Large intestine (tissue), 12 donors: ENCODE measurements at places on chromosomes 6 and 20.

GRCh38 chr6:44800171-44800783 lies 412.8 kb downstream of the CDC5L start:
- DNase-seq = peak; percentile 53

GRCh38 chr6:10122164-10122563 lies 292.7 kb downstream of the TFAP2A start:
- DNase-seq = no peak

DNA sequence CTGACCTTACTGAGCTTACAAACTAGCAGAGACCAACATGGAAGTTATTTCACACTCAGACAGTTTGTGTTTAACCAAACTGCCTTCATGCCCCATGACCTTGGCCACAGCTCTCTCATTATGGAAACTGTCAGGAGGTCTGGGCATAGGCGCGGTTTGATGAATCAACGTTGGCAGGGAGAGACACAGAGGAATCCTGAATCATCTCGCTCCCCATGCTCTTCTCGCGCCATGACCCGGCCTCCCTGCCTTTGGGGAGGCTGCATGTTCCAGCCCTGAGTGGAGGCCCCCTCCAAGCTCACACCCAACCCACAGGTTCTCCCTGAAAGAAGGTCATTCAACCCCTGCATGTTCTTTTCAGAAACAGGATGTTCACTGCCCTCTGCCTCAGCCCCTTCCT lies 15.9 kb upstream of the GDAP1L1 start:
- DNase-seq = no peak

DNA sequence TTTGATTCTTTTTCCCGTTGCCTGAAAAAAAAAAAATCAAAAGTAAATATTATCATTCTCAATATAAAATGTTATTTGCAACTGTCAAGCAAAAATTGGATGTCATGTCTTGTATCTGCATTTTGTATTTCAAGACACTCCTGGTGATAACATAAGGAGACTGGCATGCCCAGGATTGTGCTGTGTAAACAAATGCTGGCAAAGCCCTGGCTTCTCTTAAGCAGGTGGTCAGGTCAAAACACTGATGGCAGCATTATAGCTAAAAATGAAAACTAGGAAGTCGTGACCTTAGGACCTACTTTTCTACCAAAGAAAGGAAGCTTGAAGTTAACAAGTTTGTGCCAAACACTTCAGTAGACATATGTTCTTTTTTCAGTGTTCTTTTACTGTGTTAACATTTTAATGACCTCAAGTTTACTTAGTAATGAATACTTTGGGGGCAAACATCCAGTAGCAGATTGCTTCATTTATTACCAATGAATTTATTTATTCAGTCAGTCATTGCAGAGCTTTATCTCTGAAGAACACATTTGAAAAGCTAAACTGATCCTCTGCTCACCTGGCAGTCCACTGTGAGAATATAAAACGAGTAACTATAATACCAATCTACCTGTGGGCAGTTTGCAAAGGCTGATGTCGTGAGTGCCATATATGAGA lies 243.1 kb upstream of the FLRT3 start:
- no peak for DNase-seq

GRCh38 chr6:163958646-163959045 lies 544.1 kb downstream of the QKI start:
- DNase-seq = no peak

GRCh38 chr6:139149383-139149782 lies 14.5 kb downstream of the HECA start:
- DNase-seq = no peak

DNA sequence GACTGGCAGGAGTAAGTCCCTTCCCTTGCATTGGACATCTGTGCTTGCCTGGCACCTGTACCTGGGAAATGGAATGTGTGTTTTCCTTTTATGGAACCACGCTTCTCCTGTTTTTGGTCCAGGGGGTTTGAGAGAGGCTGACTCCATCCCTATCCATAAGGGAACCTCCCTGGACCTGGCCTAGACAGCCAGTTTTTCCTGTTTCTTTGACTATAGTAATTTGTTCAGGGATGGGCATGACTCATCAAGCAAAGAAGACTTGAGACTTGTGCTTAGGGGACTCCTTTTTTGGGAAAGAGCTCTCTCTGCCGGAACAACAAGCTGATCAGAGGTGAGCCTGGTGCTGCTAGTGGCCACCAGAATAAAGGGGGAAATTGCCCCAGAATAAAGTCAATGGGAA lies 393.8 kb downstream of the CDH26 start:
- DNase-seq = no peak

DNA sequence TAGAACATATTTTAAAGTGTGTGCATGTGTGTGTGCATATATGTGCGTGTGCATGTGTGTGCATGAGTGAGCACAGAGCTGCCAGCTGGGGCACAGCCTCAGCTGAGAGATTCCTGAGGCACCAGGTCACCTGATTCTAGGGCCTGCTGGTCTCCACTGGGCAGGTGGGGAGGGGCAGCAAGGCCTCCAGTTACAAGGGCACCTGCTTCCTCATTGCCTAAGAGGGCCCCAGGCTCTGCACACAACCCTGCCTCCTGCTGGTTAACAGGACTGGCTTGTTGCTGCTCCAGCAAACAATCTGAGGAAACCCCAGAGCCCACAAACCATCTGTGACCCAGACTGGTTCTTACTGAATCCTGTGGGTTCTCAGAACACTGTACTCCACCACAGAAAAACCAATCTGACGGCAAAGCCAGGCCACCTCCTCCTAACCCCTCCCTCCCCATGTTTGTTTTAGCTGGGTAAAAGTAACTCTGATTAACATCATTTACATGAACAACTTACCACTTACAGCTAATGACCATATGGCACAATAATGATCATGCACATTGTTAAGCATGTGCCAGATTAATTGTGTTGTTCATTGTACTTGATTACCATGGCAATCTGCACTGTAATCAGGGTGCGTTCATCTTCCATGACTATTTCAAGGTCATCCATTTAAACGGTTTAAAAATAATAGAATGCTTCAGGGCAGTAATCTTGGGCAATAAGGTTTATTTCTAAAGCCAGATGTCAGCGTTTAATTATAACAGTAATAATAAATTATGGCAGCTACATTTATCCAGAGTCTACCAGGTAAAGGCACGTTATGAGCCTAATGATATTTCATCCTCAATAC lies 23.1 kb upstream of the UBE2J1 start:
- DNase-seq = peak; percentile 86

- no peak for DNase-seq
These were observed 20.2 kb downstream of the SLC9A8 start for GRCh38 chr20:49832632-49833327.

DNA sequence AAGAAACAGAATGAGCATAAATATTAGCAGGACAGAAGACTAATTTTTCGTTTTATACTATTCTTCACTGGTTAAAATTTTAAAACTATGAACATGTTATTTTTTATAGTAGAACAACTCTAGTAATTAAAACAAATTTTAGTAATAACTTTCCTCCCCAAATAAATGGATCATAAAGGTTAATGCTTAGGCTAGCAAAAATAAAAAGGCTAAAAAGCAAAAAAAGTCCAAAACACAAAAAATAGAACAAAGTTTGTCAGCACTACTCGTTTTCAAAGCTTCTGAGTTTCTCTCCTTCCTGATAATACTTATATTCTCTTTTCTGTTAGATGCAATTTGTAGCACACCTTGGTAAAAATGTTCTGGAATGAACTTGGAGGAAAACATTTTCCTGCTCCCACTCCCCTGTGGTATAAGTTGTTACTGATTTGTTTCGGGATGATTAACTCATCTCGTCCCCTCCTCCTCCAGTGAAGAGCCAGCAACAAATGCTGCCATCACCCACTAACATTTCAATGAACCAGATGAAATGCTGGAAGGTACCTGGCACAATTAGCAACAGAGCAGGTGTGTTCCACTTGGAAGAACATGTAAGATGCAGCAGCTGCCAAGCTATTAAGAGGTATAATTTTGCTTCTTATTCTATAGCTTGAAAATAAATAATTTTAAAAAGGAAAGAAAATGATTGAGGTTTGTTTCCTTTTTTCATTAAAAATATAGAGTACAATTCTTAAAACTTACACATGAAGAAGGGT lies 130.5 kb downstream of the MYB start:
- no peak for DNase-seq

DNA sequence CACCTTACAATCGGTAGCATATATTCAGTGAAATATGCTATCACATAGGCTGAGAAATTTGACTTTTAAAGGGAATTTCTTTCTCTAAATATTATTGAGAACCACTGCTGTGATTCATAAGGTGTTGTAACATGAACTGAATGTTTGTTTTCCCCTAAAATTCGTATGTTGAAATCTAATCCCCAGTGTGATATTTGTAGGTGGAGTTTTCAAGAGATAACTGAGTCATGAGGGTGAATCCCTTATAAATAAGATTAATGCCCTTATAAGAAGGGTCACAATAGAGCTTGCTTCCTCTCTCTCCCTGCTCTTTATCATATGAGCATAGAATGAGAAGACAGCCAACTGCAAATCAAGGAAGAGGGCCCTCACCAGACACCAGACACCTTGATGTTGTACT lies 64.8 kb downstream of the LMBRD1 start:
- no peak for DNase-seq

- peak; percentile 81 for DNase-seq
These were observed 34.5 kb downstream of the HLA-A start for GRCh38 chr6:29976588-29977424.

DNA sequence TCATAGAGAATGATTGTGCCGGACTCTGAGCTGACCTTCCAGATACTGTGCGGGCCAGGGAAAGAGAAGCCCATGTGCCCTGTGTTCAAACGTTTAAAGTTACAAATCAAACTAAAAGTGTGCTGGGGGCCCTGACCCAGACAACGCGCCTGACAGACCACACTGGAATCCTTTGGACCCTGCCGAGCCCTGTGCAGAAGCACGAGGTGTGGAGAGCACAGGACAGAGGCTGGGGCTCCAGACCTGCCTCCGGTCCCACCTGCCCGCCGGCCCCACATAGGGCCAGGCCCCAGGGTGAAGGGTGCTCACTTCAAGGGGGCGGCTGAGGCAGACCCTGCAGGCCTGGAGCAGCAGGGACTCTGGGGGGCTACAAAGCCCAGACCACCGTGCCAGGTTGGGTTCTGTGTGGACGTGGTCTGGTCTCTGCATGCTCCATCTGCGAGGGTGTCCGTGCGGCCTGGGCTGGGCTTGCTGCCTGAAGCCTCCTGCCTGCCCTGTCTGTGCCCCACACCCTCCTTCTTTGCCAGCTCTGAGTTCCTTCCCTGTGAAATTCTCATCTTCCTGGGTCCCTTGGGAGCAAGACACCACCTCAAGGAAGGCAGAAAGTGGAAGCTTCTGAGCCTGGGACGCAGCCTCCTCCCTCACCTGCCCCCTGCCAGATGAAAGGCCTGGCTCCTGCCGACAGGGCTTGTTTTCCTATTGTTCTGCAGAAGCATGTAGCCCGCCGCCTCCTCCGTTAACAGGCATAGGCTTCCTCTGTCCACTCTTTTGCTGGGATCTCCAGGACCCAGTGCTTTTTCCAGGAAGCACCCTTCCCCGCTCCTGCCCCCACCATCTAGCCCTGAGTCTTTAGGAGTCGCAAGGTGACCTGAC lies 186.2 kb downstream of the ERMARD start:
- DNase-seq = no peak

DNA sequence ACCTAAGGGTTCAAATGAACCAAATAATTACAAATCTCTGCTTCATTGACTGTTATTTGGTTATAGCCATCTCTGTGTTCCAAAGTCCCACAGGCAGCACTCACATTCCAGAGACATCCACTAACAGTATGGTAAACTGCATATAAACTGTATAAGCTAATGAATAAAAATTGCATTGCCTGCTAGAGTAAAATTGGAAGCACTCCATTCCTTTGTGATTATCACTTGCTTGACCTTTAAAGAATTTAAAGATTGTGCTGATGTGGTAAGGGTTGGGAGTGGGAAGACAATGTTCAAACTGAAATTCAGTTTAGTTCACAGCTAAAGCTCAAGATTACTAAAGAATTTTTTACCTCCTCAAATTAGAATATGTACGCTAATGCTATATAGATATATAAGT lies 31.0 kb upstream of the OSTM1 start:
- DNase-seq = no peak

DNA sequence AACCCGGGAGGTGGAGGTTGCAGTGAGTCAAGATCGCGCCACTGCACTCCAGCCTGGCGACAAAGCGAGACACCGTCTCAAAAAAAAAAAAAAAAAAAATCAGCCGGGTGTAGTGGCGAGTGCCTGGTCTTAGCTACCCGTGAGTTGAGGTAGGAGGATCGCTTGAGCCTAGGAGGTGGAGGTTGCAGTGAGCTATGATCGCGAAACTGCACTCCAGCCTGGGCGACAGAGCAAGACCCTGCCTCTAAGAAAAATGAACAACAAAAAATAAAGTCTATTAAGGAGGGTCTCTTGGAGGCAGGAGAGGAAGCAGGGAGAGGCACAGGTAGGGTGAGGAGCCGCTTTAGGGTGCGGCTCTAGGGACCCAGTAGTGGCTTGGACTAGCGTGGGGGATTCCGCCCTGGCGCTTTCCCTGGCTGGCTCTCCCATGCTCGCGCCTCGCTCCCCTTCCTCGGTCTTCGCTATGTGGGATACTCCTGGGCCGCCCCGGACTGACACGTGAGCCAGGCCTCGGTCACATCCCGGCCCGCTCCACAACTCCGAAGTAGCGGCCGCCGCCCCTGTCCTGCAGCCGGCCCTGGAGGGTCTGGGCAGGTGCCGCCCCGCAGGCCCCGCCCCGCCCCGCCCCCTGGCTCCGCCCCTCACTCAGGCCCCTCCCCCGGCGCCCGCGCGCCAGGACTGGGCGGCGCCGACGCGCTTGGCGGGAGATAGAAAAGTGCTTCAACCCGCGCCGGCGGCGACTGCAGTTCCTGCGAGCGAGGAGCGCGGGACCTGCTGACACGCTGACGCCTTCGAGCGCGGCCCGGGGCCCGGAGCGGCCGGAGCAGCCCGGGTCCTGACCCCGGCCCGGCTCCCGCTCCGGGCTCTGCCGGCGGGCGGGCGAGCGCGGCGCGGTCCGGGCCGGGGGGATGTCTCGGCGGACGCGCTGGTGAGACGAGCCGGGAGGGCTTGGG lies at the start of gene MYBL2:
Gene MYBL2, plus strand, starts transcription at position 739 of the 953 bp plus-strand sequence. Its CDS starts 170 bp downstream, at position 909.
- DNase-seq = peak; percentile 36

DNA sequence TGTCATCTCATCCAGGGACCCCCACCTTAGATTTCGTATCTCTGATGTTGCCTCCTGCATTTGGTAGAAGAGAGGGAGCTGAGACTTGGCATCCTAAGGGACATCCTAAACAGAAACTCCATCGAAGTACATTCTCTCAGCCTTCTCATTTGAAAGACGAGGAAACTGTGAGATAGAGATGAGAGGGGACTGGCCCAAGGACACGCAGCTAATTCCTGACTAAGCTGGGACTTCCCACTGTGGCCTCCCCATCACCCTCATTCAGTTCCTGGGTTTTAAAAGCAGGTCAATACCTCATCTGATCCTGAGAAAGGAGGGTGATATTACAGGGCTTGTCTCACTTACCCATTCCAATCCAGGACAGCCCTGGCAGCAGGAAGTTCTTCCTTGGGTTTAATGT lies 855 bp upstream of the WFDC5 start:
- no peak for DNase-seq
